ENCODE measurements at places on chromosomes 3 and 15. TPM values are rescaled to one million over a fixed set of nuclear protein-coding genes. Genes with fewer than 3 reads are reported as not detected.

Gene DAZL
- polyA plus RNA-seq, result not detected

Gene PLA1A
- polyA plus RNA-seq, result 0.41 TPM

Gene KLHDC8B
- polyA plus RNA-seq, result 64.9 TPM

Gene HSPBAP1
- 9.3 TPM for polyA plus RNA-seq

DNA sequence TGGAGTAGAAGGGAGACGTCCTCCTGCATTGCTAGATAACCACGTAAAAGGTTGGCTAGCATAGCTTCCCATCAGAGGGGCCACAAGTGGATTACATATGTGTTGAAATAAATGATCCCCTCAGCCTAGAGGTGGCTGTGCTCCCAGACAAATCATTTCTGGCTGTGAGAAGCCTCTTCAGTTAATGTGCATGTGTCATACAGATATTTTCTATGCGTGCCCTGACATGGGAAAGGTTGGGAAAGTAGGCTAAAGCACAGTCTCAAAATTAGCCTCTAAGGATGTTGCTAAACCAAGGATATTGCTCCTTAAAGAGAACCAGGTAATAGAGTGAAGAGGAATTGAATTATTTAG, 17.8 kb downstream of the USP3 start:
- peak; percentile 80 for DNase-seq

DNA sequence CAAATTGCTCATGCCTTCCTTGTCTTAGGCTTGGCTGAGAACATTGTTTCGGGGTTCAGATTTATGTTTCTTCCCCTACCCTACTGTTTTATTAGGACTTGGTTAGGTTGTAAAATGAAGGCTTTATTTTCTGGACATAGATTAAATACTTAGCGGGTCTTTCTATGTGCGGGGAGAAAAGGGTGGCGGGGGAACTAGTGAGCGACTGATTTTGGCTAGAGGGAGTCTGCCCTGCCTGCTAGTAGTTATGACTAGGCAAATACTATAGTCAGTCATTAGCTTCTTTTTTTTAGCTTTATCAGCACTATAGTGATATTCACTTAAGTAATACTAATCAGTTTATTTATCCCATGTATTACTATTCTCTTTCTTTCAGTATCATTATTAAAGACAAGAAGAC, 3.6 kb downstream of the CADM2 start:
- no peak for DNase-seq

Gene GNAT1
- polyA plus RNA-seq, result 0.31 TPM

DNA sequence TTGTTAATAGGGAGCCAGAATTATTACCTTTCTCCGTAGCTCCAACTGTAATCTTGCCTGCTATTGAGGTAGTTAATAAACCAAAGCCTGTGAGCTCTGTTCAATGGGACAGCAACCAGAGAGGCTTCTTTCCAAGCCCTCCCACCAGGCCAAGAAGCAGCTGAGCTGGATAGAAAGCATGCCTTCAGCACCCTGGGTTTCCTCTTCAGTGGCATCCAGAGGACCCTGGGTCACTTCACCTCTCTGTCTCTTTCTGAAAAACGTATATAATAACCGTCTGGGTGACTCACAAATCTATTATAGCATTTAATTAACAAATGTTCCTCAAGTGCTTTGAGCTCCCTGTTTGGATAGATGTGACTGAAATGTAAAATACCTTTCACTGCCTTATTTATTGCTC, 420.0 kb downstream of the LPP start:
- DNase-seq, result no peak

GRCh38 chr15:67925182-67925581, 85.3 kb upstream of the RNU6-1 start:
- DNase-seq, result no peak

DNA sequence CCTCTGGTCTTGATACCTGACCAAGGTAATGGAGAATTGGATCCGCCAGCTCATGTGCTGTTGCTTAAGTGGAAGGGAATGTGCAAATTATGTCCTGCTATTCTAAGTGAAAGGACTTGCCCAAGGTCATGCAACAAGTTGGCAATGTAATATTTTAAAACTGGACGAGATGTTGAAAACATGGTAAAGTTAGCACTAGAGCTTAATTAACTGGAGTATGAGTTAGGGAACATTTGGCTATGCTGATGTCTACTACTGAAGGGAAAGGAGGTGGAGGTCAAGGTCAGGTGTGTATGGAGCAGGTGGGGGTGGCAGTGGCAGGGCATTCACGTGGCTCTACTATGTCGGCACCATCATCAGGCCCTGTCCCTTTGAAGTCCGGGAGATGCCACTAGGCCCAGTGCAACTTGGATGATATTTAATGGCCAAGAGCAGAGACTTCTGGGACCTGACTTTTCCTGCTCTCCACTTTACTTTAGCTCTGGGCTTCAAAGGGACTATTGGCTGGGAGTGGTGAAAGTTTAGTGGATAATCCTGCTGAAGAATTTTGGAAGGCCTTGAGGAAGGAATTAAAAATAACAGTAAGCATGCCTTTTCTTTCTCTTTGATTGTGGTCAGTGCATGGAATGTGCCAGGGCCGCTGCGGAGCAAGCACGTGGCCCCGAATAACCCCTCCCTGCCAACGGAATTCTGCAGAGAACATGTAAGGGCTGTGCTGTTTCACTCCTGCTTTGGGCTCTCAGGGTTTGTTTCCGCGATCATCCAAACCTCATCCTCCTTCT, 14.9 kb downstream of the SMAD3 start:
- DNase-seq, result no peak

DNA sequence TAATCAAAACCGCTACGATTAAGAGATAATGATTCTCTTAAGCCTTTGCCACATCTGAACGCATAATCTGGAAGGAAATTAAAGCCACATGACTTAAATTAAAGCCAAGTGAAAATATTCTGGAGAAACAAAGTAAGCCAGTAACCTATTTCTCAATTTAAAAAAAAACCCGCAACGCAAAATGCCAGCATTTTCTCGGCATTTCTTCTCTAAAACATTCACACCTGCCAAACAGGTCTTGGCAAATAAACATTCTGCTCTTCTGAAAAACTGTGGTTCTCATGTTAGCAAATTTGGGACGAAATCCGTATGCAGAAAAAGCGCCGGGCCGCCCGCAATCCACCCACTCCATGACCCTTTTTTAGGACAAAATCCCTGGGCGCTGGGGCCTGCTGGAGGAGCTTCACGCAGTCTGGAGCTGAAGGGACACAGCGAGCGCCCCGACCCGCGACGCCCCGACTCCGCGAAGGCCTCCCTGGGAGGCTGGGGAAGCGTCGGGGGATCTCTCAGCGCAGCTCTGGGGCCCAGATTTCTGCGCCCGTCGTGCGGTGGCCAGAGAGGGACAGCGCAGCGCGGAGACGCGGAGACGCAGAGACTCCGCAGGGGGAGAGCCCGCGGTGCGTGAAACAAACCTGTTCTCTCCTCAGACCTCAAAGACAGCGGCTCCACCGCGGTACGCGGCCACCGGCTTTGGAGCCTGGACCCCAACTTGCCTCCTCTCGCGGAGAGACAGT, 471 bp downstream of the NKIRAS1 start:
- no peak for DNase-seq

All from muscle of back (tissue), 13 donors.